Body of pancreas (tissue), 4 donors: ENCODE measurements at places on chromosomes 16 and 17. TPM values are rescaled to one million over a fixed set of nuclear protein-coding genes. Genes with fewer than 3 reads are reported as not detected.

SLFN14 gene
- not detected for total RNA-seq

CDT1 gene
- 7.6 TPM for total RNA-seq

TMIGD1 gene
- not detected for total RNA-seq

KRT33A gene
- total RNA-seq: not detected

TMC7 gene
- 0.33 TPM for total RNA-seq

GPR139 gene
- not detected for total RNA-seq

DERL2 gene
- total RNA-seq: 25.4 TPM

ZNF423 gene
- total RNA-seq: 9.2 TPM

TBC1D3H gene
- not detected for total RNA-seq

MPDU1 gene
- 37.6 TPM for total RNA-seq

CHST5 gene
- not detected for total RNA-seq

CYGB gene
- total RNA-seq: 21.1 TPM

PRSS27 gene
- 2.1 TPM for total RNA-seq
